Activated CD4-positive, alpha-beta memory T cell treated with anti-CD3 and anti-CD28 coated beads for 36 hours (primary cell): ENCODE measurements at places on chromosomes 2 and 18. TPM values are rescaled to one million over a fixed set of nuclear protein-coding genes. Genes with fewer than 3 reads are reported as not detected.

MC4R gene
- total RNA-seq = not detected

CNRIP1 gene
- not detected for total RNA-seq

- DNase-seq = peak; percentile 16
These were observed 1.1 kb downstream of the ENOSF1 start for GRCh38 chr18:711310-711656.

DNA sequence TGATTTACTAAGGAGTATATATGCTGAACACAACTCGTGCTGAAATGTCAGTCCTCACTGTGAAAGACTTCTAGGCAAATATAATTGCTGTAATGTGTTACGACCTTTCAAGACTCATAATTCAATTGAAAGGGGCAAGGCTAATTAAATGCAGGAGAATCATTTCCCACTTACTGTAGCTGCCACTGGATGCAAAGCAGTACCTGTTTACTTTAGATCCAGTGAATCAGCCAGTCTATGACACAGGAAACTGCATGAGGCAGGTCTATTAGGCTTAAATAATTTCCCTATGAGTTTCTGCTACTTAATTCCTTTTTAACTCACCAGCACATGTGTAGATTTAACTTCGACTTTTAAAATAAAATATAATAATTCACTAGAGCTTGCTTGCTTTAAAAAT is 125.6 kb downstream of the CTNNA2 start:
- no peak for DNase-seq

ANKRD23 gene
- total RNA-seq = 7.6 TPM

GRCh38 chr2:98242003-98242402 is 104.3 kb upstream of the CNGA3 start:
- no peak for DNase-seq

GRCh38 chr2:120720231-120720630 is 15.4 kb upstream of the GLI2 start:
- no peak for DNase-seq

DNA sequence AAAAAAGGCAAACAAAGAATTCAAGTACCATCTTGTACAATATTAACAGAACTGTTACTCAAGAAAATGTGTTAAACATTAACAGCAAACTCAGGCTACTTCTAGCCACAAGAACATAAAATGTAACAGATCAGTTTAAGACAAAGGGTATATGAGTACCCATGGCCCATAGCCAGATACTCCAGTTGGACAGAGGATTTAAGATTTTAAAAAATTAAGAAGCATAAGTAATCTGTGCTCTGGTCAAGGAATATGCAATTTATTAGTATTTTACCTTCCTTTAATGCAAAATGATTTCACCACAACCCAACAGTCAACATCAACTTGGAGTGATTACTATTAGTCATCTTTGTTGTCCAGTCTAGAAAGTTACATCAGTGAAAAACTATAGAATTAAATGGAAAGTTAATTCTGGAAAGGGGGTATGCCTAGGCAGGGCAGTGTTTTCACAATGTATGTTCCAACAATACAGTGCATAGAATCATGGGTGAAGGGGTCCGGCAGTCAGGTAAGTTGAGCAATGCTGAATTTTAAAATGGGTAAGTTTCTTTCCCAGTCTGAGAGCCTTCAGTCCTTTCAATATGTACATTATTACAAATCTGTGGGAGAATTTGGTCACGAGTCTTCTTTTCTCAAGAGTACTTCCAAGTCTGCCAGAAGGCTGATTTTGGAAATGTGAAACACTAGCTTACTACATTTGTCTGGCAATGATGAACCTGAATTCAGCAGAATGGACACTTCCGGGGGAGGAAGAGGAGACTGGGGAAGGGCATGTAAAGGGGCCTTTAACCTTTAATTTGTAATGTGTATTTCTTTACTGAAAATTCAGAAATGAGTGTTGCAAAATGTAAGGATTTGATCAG is 34.5 kb downstream of the SFT2D3 start:
- DNase-seq = no peak

DNA sequence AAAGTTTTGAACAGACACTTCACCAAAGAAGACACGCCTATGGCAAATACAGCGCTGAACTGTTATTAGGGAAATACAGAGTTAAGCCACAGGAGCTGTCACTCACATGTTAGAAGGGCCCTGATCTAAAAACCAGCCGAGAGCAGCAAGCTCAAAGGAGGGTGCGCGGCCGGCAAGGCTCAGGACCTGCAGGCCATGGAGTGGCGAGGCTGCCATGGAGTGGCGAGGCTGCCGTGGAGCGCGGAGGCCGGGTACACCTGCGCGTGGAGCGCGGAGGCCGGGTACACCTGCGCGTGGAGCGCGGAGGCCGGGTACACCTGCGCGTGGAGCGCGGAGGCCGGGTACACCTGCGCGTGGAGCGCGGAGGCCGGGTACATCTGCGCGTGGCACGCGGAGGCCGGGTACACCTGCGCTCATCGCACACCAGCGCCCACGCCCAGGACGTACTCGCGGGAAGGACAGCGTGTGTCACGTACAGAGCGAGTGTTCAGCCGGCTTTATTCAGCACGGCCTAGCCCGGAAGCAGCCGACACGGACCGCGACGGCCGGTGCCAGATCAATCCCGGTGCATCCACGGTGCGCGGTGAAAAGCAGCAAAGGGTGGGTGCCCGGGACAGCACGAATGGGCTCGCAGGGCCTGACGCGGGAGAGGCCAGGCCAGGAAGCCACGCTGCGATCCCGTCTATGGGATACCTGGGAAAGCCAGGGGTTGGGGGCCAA is 68.8 kb downstream of the SLC66A2 start:
- DNase-seq = no peak

DNA sequence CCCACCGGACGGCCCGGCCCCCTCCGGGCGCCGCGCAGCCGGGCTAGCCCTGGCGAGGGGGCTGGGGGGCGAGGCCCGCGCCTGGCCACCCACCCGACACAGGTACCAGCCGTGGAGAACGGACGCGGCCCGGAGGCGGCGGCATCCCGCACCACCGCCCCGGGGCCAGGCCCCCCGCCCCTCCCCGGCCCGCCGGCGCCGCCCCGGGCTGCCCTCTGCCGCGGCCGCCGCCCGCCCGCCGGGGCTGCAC is 405 bp downstream of the SOS1 start:
- no peak for DNase-seq

SCTR gene
- not detected for total RNA-seq

GRCh38 chr2:127411653-127412369 is 6.4 kb upstream of the PROC start:
- no peak for DNase-seq

LYPD6 gene
- total RNA-seq = not detected

MTLN gene
- total RNA-seq = 78.8 TPM

GRCh38 chr18:80210312-80211083 is 36.8 kb downstream of the PARD6G start:
- no peak for DNase-seq

- DNase-seq = peak; percentile 59
These were observed 2.8 kb downstream of the PREPL start for GRCh38 chr2:44358503-44358902.

DNA sequence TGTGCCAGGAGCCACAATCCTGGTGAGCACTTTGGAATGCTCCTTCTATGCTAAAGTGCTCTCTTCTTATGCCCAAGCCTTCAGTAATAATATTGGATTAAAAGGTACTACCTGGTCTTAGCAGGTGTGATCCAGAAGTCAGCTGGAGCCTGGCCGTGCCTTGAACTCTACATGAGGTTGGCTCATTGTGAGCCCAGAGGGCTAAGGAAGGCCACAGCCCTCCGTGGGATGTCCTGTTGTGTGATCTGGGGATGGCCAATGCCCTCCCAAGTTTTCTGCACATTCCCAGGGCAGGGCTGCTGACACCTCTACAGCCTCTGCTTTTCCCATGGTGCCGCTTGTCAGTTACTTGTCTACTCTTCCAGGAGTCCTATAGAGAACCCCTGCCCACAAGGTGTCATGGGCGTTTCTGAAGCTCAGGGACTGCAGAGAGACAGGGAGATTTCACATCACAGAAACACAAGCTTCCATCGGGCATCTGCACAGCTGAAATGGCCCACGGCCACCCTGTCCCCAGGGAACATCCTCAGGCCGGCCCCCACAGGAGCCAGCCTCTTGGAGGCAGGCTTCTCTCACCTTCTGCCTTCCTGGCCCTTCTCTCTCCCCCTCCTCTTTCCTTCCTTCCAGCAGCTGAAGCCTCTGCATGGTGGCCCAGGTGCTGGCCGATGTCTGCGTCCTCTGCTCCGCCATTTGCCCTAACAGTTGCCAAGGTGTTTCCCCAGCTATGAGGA is 27.3 kb upstream of the GPR55 start:
- DNase-seq = no peak

GRCh38 chr2:197851451-197851850 is 47.1 kb downstream of the PLCL1 start:
- no peak for DNase-seq

NR4A2 gene
- 9.3 TPM for total RNA-seq

- DNase-seq = no peak
These were observed 99.6 kb downstream of the SGPP2 start for GRCh38 chr2:222523783-222524544.

ZNF24 gene
- 48.6 TPM for total RNA-seq

DNA sequence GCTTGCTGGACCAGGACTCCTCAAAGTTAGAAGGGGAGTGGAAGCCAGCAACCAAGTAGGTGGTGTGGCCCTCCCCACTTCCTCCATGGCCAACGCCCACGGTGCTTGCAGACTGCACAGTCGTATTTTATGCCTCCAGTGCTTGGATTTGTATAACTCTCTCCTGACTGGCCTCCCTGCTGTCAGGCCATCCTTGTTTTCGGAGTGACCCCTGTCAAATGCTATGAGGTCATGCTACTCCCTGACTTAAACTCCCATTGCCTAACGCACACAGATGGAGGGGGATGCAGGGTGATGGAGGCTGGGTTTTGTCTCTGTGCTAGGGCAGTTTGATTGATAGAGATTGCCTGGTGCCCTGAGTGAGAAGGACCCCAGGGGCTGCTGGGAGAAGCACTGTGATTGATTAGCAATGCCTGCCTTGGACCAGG is 36.1 kb downstream of the GLI2 start:
- no peak for DNase-seq

DNA sequence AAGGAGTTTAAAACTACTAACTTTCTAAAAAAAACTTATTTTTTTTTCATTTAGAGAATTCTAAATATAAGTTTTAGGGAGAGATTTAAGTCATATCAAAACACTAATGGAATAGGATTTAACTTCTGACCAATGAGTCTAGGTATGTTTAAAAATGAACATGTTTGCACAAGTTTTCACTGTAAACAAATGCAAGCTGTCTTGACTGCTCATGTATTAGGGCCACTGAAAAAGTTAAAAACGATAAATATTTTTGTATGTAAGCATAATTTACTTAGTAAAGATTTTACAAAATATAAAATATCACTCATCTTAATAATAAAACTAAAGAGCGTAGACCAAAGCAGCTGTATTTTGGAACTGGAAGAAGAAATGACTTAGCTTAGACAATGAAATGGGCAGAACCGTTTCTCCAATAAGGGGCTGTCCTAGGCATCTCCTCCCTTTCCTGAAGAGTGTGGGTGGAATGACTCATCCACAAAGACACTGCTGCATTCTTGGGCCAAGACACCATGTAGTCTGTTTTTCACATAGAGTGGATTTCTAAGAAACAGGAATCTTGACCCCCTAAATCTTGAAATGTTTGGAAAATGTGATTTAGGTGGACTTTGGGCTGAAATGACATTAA is 118.8 kb downstream of the MEP1B start:
- DNase-seq = no peak

DNA sequence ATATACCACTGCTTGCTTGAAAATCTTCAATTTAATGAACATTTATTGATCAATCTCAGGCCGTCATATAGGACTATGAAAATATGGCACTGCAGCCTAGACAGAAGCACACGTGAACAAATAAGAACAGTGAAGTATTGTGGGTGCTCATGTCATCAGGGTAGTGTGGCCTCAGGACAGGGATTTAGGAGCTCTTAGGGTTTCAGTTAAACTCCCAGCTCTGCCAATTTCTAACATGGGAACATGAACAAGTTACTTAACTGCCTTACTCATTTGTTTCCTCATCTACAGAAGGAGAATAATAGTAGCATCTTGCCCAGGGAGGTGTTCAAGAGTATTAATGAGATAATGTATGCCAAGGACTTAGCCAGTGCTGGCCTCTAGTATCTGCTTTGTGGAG is 146.0 kb upstream of the MAP3K20 start:
- no peak for DNase-seq

DNA sequence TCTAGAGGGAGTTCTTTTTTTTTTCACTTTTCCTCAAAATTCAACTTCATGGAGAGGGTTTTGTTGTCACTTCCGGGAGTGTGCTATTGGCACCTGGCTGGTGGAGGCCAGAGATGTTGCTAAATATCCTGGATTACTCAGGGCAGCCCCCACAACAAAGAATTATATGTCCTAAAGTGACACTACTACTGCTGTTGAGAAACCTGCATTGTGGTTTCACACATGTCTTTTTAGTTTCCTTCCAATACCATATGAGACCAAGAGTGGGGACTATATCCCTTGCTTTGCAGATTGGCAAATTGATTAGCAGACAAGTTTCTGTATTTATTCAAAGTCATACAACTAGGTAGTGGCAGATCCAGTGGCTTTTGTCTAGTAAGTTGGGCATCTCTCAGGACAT is 826.8 kb downstream of the TRIB2 start:
- no peak for DNase-seq

- no peak for DNase-seq
These were observed 61.0 kb downstream of the RPL37A start for GRCh38 chr2:216559625-216560156.

- DNase-seq = no peak
These were observed 1.9 kb downstream of the DNMT3A start for GRCh38 chr2:25339791-25340180.

GRCh38 chr2:120342446-120342845 is 3.5 kb upstream of the INHBB start:
- no peak for DNase-seq

GRCh38 chr2:43125090-43125998 is 101.1 kb downstream of the ZFP36L2 start:
- DNase-seq = no peak

SLC5A7 gene
- total RNA-seq = not detected

DNA sequence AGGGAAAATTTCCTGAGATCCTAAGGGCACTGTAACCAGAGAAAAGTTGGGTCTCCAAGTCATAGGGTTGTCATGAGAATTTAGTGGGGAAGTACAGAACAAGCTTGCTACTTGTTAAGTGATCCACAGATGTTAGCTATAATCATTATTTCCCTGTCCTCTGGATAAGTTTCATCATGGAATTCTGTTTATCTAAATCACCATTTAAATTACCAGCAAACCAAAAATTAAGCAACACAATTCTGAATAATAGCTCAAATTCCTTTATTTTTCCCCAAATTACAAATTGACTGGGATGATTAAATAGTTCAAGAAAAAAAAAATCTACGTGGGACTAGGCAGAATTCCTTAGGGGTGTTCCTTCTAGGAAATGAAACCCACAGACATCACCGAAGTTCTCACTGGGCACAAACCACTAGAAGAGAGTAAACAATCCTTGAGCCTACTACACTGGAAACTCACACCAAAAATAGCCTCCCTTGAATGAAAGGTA is 159.5 kb downstream of the COL6A3 start:
- no peak for DNase-seq
